ENCODE measurements at places on chromosomes 12 and 14.

DNA sequence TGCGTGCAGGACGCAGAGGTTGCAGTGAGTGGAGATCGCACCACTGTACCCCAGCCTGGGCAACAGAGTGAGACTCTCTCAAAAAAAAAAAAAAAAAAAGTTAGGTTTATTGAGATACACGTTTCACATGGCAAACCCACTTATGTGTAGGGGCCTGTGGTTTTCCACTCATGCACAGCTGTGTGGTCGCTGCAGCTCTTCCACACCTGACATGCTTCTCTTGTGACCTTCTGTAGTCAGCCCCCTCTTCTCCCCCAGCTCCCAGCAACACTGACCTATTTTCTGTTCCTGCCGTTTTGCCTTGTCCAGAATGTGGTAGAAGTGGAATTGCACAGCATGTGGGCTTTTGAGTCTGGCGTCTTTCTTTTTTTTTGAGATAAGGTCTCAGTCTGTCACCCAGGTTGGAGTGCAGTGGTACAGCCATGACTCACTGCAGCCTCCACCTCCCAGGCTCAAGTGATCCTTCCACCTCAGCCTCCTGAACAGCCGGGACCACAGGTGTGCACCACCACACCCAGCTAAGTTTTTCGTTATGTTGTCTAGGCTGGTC lies 8.4 kb downstream of the MTA1 start:
- no peak for DNase-seq

- DNase-seq: peak; percentile 88
Measured at GRCh38 chr14:21043974-21044618, 1.9 kb downstream of the RNASE7 start.

GRCh38 chr12:122523846-122524718 lies 2.7 kb downstream of the RSRC2 start:
- DNase-seq: no peak

GRCh38 chr12:105477873-105478272 lies 147.4 kb downstream of the C12orf75 start:
- no peak for DNase-seq

- DNase-seq: no peak
Measured at GRCh38 chr12:26108915-26109314, 15.9 kb downstream of the BHLHE41 start.

- DNase-seq: no peak
Measured at GRCh38 chr12:2258025-2258424, 205.2 kb downstream of the CACNA1C start.

DNA sequence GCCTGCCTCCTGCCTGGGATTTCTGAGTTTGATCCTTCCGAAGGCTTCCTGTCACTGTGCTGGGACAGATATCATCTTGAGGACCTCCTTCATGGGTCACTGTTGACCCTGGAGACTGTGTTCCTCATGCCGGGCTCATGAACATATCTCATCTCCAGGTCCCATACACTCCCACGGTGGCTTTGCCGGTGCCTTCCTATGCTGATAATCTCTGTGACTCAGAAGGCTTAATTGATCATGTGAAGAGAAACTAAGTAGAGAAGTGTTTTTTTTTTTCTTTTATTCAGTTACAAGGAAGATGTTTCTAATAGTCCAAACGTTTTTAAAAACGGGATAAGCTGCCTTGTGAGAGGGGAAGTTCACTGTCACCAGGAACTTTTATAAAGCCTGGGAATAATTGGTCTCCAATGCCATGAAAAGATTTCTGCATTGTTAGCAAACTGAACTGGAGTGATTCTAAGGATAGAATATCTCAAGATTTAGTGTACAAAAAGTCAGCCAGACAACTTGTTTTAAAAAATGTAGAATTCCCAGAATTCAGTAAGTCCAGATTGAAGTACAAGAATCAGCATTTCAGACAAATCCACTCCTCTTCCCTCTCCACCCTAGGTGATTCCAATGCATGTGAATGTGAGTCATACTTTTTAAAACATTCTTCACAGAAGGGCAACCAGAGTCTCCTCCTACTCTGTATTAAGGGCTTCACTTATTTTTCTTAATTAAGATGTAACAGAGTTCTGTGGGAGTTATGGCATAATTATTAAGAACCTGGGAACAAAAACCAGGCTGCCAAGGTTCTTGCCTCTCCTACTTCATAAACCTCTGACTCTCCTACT lies 139.8 kb upstream of the LGR5 start:
- DNase-seq: no peak
